Mammary epithelial cell (primary cell): ENCODE measurements at places on chromosomes 4 and X. TPM values are rescaled to one million over a fixed set of nuclear protein-coding genes. Genes with fewer than 3 reads are reported as not detected.

REELD1 gene
- total RNA-seq = not detected in 2 replicates

PCYT1B gene
- 6.2 and 12.1 TPM in 2 replicates for total RNA-seq

C4orf46 gene
- 6.3 and 9.2 TPM in 2 replicates for total RNA-seq

CACNA1F gene
- total RNA-seq = not detected in 2 replicates

RBM46 gene
- total RNA-seq = 0.51 and 0.96 TPM in 2 replicates

GLUD2 gene
- 0.24 and 0.27 TPM in 2 replicates for total RNA-seq

L1CAM gene
- total RNA-seq = 55.3 and 96.4 TPM in 2 replicates
